EL (cell line): ENCODE measurements at places on chromosomes 16 and 17.

DNA sequence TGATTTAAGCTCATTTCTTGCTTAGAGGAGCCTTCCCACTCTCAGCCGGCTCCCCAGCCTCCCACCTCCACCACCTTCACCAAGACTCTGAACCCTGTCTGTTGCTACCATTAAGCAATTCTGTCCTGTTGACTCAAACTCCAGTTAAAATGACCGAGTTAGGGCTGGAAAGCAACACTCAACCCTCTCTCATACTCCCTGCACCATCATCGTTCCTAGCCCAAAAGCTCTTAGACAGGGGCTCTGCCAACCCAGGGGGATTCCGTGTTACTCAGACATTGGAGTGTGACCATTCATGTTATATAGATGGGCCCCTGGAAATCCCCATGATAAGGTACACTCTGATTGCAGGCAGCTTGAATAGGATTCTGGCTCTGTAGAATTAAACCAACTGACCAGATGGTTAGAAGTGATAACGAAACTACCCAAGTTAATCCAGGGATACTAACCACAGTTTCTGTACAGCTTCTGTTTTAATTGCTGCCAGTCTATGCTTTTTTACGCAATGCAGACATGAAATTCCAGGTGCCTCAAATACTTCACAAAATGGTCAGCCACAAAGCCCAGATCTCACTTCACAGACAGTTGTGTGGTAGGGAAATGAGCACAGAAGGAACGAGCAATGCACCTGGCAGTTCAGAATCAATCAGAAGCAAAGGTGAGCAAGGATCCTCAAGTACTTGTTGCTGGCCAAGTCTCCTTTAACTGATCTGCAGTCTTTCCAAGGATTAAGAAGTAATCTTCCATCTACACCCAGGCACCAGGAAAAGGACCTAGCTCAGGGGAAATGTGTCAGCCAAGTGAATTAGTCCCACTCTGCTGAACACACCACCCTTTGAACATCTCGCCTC lies 2.1 kb downstream of the SSTR2 start:
- no peak for DNase-seq

- DNase-seq, result peak; percentile 66
Observed at GRCh38 chr16:28090646-28091377, 27.3 kb upstream of the GSG1L start.

DNA sequence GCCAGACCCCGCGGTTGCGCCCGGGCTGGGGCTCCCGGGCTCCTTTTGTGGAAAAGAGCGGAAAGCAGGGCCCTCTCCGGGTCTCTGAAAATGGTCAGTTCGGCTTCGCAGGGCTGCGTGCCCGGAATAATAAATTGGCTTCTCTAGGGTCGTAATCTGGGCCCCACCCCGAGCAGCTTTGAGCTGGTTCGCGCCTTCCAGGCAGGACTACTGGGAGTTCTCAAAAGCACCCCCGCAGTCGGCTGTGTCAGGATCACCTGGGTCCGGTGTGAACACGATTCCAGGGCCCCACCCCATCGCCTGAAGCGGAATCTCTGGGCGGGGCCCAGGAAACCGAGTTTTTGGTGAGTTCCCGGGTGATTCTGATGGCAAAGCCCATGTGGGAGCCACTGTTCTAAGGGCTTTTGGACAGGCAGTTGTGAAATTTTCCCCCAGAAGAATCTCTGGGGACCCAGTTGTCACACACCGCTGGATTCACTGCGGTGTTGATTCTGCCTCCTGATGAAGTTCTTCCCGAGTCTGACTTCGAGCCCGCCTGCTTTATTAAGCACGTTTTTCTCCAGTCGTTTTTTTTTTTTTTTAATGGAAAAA lies 77.0 kb downstream of the MRC2 start:
- DNase-seq, result peak; percentile 61

DNA sequence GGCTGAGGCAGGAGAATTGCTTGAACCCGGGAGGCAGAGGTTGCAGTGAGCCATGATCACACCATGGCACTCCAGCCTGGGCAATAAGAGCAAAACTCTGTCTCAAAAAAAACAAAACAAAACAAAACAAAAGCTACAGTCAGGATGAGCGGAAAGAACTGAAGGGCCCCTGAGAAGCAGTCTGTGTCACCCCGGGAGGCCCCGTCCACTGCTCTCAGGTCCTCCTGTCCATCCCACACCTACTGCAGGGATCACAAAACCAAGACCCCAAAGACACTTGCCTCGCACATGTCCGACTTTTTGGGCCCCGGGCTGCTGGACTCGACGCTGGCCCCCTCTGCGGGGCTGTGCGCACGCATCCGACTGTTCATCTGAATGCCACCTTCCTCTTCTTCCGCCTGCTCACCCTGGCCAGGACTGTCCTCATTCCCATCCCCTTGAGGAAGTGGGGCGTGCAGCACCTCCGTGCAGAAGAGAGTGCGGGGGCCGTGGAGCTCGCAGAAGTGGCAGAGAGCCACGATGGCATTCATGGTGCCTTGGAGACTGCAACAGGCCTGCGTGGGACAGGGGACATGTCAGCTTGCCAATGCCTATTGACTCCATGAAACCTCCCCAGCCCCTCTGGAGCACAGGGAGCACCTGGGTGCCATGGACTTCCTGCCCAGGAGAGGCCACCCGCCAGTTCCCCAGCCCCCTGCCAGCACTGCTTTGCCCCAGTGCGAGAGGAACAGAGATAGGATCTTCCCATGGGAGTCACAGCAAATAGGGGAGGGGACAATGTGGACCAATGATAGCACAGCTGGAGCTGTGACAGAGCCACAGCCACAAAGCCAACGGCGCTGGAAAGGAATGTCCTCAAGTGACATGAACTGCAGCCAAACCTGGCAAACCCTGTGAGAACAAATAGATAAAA lies 9.1 kb downstream of the FLCN start:
- DNase-seq, result no peak

- no peak for DNase-seq
Observed at GRCh38 chr16:56764835-56765234, 34.9 kb downstream of the NUP93 start.

DNA sequence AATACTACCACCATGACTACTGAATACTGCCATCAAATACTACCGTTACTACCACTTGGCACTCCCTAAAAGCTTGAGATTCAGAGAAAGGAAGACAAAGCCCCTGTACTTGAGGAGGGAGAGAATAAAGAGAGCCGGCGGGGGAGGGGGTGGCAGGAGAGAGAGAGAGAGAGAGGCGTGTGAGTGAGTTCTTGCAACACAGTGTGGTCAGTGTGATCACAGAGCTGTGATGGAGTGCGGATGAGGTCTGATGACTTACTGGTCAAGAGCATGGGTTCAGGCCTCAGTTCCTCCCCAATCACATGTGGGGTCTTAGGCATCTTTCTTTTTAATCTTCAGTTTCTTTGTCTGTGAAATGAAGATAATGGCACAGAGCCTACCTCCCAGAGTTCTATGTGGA lies 19.2 kb downstream of the PRKCB start:
- DNase-seq, result no peak

DNA sequence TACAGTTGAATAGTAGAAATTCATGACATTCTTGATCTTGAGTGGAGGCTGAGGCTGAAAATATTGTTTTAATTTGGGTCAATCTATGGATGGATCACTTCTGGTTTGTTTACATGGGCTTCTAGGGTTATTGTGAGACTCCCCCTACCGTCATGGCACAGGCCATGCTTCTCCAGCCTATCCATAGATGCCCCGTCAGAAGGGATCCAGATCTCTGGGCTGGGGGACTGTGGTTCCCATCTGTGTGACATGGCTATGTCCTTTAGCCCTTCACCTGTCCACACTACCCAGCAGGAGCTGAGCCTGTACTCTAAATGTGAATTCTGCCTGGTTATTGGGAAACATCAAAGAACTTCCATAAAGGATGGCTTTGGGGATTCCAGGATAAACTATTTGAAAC lies 160.4 kb downstream of the ABCC12 start:
- DNase-seq, result no peak

- no peak for DNase-seq
Observed at GRCh38 chr16:47599512-47599911, 138.4 kb downstream of the PHKB start.

GRCh38 chr17:56165072-56165641 lies 11.9 kb downstream of the ANKFN1 start:
- peak; percentile 89 for DNase-seq

DNA sequence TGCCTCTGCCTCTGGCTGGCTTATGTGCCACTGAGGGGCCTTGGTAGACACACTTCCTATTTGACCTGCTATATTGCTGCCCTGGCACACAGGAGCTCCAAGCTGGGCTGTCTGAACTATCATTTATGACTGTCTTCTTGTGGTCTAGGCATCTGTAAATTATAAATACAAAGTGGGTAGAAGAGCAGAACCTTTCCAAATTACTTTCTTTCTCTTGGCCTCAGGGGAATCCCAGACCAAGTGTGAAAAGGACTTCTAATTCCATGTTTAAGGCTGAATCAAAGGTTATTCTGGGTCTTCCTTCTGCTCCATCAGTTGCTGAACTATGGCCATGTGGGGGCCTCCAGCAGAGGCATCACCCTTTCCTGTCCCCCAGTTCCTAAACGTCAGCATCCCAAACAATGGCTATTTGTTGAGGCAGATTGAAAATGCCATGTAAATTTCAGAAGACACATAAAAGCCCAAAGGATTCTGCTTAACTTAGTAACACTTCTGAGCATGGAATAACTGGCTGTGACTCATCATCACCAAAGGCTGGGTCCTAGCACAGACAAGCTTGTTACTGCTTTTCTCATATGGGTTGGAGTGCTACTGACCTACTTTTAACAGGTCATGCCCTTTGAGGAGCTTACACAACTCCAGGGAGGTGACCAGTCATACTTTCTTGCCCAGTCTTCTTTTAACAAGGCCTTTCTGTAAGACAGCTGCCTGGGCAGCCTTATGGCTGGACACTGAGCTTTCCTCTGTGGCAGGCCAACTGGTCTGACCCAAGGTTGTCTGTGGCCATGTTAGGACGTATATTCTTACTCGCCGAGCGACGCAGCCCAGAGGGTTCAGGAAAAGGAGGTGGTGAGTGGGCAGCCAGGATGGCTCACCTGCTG lies 154.8 kb downstream of the VPS53 start:
- DNase-seq, result peak; percentile 94

DNA sequence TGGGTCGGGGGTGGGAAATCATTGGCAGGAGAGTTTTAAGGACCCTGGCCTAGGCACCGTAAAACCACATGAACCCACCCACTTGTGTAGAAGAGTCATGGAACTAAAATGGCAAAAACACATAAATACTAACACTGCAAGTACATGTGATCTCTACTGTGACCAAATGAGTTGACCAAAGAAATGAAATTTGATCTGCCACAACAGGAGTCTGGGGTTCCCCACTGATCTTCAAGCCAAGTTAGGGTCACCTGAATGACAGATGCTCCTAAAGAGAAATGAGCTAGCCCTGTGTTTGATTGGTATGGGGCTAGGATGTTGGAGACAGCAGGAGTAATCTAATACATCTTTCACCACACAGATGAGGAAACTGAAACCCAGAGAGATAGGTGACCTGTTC lies 21.5 kb upstream of the SKAP1 start:
- no peak for DNase-seq

DNA sequence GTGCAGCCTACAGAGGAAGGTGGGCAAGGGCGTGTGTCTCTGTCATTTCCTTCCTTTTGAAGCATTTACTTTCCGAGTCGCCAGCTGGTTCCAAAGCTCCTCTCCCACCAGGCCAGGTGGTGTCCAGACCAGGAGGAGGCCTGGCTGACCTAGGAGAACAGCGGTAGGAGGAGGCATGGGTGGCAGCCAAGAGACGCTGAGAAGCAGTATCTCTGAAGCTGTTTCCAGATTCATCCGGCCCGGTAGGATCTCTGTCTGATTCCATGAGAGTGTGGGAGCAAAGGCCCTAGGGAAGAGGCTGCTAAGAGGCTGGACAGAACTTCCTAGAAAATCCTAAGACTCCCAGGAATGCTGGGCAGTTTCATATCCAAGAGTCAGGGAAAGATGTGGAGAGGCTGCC lies 20.3 kb downstream of the MEOX1 start:
- no peak for DNase-seq
